MV-4-11 (cell line): ENCODE measurements at places on chromosomes 16 and 17.

- DNase-seq: no peak
Observed at GRCh38 chr17:63540590-63540989, 9.7 kb upstream of the DCAF7 start.

DNA sequence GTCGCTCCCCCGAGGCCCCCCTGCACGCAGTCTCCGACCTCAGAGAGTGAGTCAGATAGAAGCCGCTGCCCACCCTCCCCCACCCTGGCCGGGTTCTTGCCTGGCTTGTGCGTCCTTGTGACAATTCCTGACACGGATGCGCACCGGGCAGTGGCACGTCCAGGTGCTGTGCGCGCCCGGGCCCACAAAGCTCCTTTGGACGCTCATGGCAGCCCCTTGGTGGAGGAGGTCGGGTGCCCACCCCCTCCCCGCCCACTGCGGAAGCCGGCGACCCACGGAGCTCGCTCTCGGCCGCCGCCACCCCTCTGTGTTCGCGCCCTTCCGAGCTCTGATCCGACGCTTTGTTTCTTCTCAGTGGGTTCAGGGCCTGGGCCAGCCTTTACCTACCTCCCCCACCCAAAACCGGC is 662 bp upstream of the TUBB3 start:
- DNase-seq: peak; percentile 58

GRCh38 chr17:40479754-40480480 is 21.5 kb downstream of the TNS4 start:
- peak; percentile 9 for DNase-seq

GRCh38 chr17:17942846-17943245 is 29.4 kb downstream of the TOM1L2 start:
- DNase-seq: no peak
